SHP77 treated with DMSO at 0.1 percent for 48 hours (cell line): ENCODE measurements at places on chromosomes 16 and 17.

DNA sequence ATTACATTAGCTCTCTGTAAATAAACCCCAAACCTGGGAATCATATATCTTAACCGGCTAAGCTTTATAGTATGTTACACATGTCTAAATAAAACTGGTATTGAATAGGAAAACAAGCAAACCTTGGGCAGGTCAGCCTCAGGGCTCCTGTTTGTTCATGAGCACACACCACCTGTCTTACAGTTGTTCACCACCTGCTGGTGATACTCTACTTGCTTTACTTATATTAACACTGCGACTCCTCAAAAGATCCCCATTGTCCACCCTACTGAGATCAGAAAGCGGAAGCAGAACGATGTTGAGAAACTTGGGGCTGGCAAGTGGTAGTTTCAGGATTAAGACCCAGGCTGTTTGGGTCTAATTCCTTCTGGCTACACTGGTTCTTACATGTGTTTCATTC, 16.4 kb downstream of the CDH13 start:
- no peak for DNase-seq

GRCh38 chr16:86909359-86910160, 331.2 kb downstream of the FOXL1 start:
- no peak for DNase-seq

DNA sequence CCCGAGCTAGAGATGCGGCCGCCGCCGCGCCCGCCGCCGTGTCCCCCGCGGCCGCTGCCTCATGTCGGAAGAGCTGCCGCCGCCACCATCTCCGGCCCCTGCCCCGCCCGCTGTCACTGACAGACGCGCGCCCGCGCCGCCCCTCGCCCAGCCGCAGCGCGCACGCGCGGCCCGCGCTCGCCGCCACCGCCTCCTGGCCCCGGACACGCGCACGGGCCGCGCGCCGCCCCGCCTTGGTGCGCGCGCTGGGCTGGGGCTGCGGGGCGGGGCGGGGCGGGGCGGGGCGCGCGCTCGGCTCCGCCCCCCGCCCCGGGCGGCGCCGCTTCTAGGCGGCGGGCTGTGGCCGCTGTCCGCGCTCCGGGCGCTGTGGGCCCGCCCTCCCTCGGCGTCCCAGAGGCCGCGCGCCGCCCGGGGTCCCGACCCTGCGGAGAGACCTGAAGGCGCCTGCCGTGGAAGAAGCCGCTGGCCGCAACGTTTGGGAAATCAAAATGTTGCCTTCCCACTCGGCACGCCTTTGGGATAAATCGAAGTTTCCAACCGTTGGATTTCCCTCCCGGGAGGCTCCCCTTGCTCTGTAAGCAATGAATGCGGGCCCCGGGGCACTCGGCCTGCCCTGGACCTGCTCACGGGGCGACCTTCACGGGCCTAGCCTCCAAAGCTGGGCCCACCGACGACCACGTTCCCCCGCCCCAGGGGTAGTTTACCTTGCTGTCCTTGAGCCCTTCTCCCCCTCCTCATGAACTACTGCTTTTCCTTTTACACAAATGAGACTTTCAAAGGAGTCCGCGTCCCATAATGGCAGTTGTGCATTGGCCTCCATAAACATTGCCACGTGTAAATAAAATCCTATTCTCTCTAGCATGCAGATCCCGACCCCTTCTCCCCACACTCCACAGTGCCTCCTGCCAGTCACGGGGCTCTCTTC, at the start of gene ADCY9:
ADCY9 (minus strand) TSS at position 118 of the 925 bp plus-strand sequence. CDS start 1,000 bp downstream, outside the sequence.
- DNase-seq, result no peak

DNA sequence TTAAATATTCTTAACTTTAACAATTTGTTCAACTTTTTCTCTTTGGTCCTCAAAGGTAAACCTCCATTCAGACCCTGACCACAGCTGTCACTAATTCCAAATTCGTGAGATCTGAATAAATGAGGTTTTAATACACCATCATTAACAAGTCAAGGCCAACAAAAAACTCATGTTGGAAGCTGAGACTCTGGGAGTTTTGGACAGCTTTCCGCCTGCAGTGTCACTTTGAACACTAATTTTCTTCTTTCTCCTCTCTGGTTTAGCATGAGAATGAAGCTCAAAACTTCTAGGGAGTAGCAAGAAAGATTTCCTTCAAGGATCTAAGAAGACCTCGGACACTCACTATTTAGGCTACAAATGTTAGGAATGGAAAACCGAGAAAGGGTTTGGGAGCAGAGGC, 32.7 kb upstream of the DNAH9 start:
- DNase-seq, result no peak
